Esophagus mucosa (tissue), 1 donor: ENCODE measurements at places on chromosomes 7 and 10.
A peak's percentile ranks its signal among the peaks of the same experiment; 100 is the strongest.

DNA sequence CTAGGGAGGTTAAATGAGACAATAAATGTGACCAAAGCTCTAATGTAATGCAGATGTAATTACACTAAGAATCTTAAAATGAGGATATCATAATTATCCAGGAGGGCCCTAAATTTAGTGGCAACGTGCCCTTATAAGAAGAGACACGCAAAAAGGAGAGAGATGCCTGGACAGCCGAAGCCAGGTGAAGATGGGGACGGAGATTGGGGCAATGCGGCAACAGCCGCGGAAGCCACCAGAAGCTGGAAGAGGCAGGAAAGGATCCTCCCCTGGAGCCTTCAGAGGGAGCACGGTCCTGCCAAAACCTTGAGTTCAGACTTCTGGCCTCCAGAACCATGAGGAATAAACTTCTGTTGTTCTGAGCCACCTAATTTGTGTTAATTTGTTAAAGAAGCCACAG lies 25.3 kb upstream of the C10orf71 start:
- no peak for ATAC-seq

- ATAC-seq = no peak
These were observed 196.7 kb downstream of the MTERF1 start for GRCh38 chr7:91683823-91684222.

DNA sequence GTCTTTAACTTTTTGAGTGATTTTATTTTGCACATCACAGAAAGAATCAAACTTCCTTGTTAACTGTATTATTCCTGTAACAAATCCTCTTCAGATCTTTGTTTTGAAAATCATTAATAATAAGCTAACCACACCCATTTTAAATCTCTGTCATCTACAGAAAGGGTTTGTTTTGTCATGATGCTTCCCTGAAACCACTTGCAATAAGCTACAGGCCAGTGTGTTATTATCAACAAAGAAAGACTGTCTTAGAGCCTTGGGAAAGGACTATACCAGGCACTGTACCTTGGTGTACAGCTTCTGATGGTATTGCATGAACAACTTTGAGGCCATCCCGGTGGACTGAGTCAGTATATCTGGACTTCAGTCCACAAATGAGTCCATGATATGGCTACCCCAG lies 145.3 kb upstream of the FAM3C start:
- peak; percentile 37 for ATAC-seq

DNA sequence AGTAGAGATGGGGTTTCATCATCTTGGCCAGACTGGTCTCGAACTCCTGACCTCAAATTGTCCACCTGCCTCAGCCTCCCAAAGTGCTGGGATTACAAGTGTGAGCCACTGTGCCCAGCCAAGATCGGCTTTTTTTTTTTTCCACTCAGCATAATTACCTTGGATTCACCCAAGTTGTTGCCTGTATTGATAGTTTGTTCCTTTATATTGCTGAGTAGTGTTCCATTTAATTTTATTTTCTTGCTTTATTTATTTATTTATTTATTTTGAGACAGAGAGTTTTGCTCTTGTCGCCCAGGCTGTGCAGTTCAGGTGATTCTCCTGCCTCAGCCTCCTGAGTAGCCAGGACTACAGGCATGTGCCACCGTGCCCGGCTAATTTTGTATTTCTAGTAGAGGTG lies 21.3 kb downstream of the KMT2E start:
- ATAC-seq = no peak

DNA sequence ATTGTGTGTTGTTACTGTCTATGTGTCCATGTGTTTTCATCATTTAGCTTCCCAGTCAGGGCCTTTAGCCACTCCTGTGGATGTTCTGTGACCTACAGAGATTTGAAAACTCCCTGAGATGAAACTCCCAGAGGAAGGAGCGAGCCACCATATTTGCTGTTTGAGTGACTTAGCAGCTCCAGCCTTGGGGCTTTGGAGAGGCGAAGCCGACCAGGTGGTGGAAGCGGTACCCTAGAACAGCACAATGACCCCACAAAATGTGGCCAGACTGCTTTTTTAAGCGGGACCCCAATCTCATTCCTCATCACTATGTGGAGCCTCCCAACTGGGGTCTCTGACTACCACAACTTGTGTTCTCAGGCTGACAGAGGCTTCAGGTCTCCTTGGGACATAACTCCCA lies 323.9 kb upstream of the KCND2 start:
- ATAC-seq = no peak

DNA sequence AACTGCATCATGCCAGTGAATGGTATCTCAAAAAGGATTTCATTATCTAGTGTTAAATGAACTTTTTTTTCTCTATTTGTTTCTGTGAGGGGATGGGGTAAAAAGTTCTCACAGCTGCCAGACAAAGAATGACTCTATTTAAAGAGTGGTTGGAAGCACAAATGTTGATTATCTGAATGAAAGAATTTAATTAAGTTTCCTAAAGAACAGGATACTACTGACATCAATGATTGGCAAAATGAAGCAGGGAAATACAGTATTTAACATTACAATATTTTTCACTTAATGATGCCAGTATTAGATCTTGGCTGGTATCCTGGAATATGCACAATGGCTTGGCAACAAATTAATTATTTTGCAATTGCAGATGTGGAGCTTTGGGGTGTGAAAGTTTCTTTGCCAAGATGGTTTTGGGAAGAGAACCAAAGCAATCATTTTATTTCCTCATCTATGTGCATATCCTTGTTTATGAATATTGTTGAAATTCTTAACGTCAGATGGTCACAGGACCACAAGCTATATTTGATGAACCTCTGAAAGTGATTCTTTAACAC lies 336.8 kb downstream of the ARL4A start:
- peak; percentile 20 for ATAC-seq

- no peak for ATAC-seq
These were observed 2.3 kb downstream of the IGF2BP3 start for GRCh38 chr7:23467806-23468525.
